ENCODE measurements at places on chromosomes 6 and 20. TPM values are rescaled to one million over a fixed set of nuclear protein-coding genes. Genes with fewer than 3 reads are reported as not detected.
A peak's percentile ranks its signal among the peaks of the same experiment; 100 is the strongest.

Gene GUCA1A
- total RNA-seq = not detected

Gene HMGCLL1
- total RNA-seq = not detected

Gene SLC17A3
- total RNA-seq = 0.15 TPM

Gene LTA
- total RNA-seq = 38.4 TPM

Gene HLA-DQA1
- 35.4 TPM for total RNA-seq

Gene TMEM170B
- total RNA-seq = 0.48 TPM

GRCh38 chr20:62022575-62023139 lies 43.0 kb downstream of the TAF4 start:
- H3K27me3 ChIP-seq = no peaks in the 10 kb centered on the region
- no peak for DNase-seq
- no peaks in the 10 kb centered on the region for H3K36me3 ChIP-seq
- no peaks in the 10 kb centered on the region for H3K4me1 ChIP-seq
- no peak overlapping the region for H3K4me3 ChIP-seq
- no peak overlapping the region for H3K27ac ChIP-seq

DNA sequence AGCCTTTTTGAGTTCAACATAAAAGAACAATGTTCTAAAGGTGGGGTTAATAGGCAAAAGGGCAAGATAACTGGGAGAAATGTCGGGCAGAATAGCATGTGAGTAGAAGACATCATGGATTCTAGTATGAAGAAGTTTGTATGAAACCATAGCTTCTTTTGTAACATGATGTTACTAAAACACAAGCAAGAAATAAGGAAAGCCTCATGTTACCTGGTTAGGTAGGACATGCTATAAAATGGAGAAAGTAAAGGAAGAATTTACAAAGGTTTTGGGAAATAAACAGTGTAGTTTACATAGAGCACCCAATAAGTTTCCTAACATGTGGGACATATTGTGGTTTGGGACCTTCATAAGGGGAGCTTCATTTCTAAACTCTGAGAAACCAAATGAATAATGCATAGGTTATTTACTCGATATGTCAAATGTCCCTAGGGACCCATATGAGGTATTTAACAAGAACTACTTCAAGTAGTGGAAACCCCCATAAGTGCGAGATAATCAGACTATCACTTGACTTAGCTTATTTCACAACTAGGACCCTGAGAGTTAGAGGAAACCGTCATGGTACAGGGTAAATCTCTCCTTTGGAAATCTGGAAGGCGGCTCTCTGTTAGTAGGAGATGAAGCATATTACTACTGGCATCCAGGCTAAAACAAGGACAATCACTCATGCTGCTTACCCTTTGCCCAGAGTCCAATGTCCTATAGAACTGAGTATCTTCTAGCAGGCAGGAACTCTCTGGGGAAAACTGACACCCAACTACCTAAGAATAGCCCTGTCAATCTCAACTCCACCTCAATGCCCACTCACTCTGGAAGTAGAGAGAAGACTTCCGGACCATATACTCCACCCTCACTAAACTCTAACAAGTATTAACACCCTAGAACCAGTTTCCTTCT lies 57.5 kb downstream of the ILRUN start:
- H3K27me3 ChIP-seq = no peaks in the 10 kb centered on the region
- H3K4me3 ChIP-seq = no peak overlapping the region
- H3K36me3 ChIP-seq = peaks cover 32% of the 10 kb centered on the region
- H3K27ac ChIP-seq = no peak overlapping the region
- DNase-seq = no peak

DNA sequence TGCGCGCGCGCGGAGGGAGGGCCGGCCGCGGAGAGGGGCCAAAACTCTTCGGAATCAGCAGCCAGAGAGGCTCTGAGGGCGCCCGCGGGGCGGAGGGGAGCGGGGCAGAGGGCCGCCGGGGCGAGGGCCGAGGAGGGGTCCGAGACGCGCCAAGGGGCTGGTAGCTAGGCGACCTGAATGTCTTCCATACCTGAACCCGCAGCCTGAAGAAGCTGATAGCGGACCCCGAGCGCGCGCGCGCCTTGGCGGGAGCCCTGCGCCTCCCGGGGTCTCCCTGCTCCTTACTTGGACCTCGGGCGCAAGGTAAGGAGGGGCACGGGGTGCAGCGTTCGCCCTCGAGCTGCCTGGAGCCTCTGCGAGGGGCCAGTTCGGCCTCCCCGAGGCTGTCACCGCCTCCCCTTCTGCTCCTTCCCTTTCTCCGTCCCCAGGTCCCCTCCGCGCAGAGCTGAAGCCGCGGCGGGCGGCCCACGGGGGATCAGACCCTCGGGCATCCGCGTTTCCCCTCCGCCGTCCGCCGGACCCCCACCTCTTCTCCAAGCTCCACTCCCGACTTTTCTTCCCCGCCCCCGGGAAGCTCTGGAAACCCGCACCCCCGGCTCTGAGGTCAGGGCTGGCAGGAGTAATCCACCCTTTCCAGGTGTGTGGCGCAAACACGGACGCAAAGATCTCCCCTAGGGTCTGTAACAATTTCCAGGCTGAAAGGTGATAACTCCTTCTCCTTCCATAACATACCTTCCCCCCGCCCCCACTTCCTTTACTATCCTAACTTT lies 13.1 kb upstream of the DEK start:
- H3K27me3 ChIP-seq = peaks cover 59% of the 10 kb centered on the region
- no peak for DNase-seq
- H3K4me3 ChIP-seq = no peak overlapping the region
- no peak overlapping the region for H3K27ac ChIP-seq

DNA sequence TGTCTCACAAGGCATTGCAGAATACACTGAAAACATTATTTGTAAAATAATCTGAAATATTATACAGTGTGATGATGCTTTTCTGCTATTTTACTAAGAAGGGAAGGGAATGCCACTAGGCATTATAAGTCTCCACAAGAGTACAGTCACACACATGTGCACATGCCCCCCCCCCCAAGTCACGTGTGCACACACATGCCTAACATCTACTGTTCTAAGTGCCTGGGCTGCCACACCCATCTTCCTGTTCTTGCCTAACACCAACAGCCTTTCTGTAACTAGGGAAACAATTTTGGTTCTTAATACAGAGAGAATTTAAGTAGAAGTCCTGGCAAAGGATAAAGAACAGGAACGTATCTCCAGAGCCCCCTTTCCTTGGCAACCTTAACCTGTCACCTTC lies 58.2 kb upstream of the BCLAF1 start:
- no peaks in the 10 kb centered on the region for H3K36me3 ChIP-seq
- no peak overlapping the region for H3K27ac ChIP-seq
- peaks cover 2% of the 10 kb centered on the region for H3K27me3 ChIP-seq
- H3K4me3 ChIP-seq = no peak overlapping the region
- H3K4me1 ChIP-seq = no peaks in the 10 kb centered on the region

DNA sequence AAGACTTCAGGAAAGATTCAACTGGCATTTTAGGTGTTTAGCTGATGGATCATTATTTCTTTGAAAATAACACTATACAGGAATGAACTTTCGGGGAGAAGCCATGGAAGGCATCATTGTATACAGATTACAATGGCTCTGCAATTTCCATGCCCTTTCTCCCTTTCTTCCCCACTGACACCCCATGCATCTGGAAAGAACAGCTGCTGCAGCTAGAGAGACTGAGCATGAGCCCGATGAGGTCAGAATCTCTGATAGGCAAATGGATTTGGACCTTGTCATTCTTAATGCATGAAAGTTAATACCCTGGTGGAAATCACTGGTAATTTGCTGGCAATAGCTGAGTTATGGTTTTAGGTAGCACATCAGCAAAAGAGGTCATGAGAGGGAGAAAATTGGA lies 54.8 kb downstream of the BTBD3 start:
- no peak overlapping the region for H3K27ac ChIP-seq
- no peaks in the 10 kb centered on the region for H3K36me3 ChIP-seq
- no peaks in the 10 kb centered on the region for H3K4me1 ChIP-seq
- DNase-seq = no peak

- H3K27me3 ChIP-seq = no peaks in the 10 kb centered on the region
- DNase-seq = no peak
- H3K4me3 ChIP-seq = no peak overlapping the region
- H3K36me3 ChIP-seq = no peaks in the 10 kb centered on the region
- no peak overlapping the region for H3K27ac ChIP-seq
- no peaks in the 10 kb centered on the region for H3K4me1 ChIP-seq
Observed at GRCh38 chr20:42744756-42745465, 444.8 kb downstream of the PTPRT start.

DNA sequence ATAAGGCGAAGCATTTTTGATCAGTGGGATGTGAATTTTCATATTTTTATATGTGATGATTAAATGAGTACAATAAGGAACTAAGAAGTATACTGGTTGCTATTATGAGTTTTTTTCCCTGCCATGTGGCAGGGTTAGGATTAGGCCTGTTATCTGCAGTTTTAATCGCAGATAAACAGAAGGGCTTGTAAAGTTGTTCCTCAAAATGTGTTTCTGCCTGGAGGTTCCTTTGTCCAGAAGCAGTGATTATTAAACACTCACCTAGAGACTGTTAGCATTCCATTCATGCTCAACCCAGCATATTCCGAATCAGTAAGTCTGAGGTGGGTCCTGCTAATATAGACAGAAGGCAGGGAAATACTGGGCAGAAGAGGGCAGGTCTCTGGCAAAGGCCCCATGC lies 316.0 kb downstream of the CLIC5 start:
- peaks cover 16% of the 10 kb centered on the region for H3K4me1 ChIP-seq
- no peak overlapping the region for H3K27ac ChIP-seq
- no peak for DNase-seq
- no peaks in the 10 kb centered on the region for H3K27me3 ChIP-seq
- no peak overlapping the region for H3K4me3 ChIP-seq

- peaks cover 3% of the 10 kb centered on the region for H3K27me3 ChIP-seq
- H3K4me3 ChIP-seq = no peak overlapping the region
- H3K36me3 ChIP-seq = no peaks in the 10 kb centered on the region
Observed at GRCh38 chr6:15911753-15912504, 217.0 kb upstream of the MYLIP start.

DNA sequence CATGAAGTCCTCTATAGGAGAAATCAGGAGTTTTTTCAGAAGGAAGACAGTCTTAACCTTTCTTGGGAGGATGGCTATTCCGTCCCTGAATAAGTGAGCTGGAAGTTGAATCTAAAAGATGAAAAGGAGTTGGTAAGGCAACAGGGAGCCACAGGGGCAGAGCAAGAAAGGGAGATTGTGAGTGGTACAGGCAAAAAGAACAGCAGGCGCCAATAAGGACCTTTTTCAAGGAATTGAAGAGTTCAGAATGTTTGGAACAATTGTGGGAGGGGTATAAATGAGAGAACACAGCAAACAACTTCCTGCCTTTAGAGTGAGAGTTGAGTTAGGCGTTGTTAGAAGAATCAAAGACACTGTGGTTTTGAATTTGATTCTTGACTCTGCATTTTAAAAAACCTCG lies 1003.7 kb downstream of the EPHA7 start:
- no peaks in the 10 kb centered on the region for H3K4me1 ChIP-seq
- DNase-seq = no peak
- no peak overlapping the region for H3K4me3 ChIP-seq
- no peaks in the 10 kb centered on the region for H3K36me3 ChIP-seq
- H3K27me3 ChIP-seq = no peaks in the 10 kb centered on the region

DNA sequence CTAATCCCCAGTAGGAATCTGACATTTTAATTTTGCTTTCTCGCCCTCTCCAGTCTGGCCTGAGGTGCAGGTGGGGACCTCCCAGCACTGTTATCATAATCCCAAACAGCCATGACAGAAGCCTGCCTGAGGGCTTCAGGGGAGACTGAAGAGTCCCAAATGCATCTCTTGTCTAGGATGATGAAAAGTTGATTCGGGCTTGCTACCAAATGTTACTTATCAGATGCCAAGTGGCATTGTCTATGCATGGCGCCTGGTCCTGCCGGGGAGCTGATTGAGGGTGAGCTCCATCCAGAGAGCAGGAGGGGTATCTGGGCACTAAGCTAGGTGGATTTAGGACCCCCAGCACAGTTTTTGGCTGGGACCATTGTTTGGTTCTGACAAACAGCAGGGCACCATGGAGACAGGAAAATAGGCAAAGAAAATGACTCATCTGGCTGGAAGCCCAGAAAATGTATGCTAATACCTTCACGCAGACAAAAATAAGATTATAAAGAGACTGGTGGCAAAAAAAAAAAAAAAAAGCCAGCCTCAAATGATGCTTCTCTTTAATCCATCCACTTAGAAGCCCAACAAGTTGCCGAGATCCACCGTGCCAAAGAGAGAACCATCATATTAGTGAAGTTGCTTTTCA lies 513.7 kb upstream of the SULF2 start:
- H3K4me3 ChIP-seq = no peak overlapping the region
- no peak for DNase-seq
- no peaks in the 10 kb centered on the region for H3K36me3 ChIP-seq
- peaks cover 12% of the 10 kb centered on the region for H3K27me3 ChIP-seq

DNA sequence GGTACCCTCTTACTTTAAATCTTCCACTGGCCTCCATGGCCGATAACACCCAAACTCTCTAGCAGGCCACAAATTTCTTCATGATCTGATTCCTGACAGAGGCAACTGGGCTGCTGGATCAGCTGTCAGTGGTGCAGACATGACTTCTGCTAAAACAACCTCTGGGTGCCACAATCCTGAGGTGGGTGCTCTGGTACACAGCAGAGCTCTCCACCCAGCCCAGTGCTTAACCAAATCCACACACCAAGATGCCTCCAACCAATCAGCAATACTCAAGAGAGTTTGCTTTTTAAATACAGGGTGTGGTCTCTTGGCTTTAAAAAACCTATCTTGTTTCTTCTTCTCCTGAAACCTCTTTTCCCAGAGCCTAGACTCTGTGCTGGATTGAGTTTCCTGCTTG lies 126.6 kb upstream of the SPACA1 start:
- DNase-seq = no peak
- H3K36me3 ChIP-seq = no peaks in the 10 kb centered on the region
- H3K27ac ChIP-seq = no peak overlapping the region
- H3K4me1 ChIP-seq = peaks cover 16% of the 10 kb centered on the region

- peak within 1 kb of the TSS; percentile 41 for H3K4me3 ChIP-seq
- peaks cover 6% of the 10 kb centered on the region for H3K4me1 ChIP-seq
- peaks cover 47% of the 10 kb centered on the region for H3K27me3 ChIP-seq
- peak; percentile 21 for DNase-seq
Observed at GRCh38 chr6:117906958-117907600, at the start of gene SLC35F1. SLC35F1 (plus strand) TSS chr6:117907264.

- H3K27me3 ChIP-seq = no peaks in the 10 kb centered on the region
- no peaks in the 10 kb centered on the region for H3K36me3 ChIP-seq
- no peaks in the 10 kb centered on the region for H3K4me1 ChIP-seq
- H3K27ac ChIP-seq = no peak overlapping the region
- no peak for DNase-seq
Observed at GRCh38 chr20:3352202-3352601, 55.3 kb downstream of the DNAAF9 start.

- DNase-seq = no peak
- H3K27ac ChIP-seq = no peak overlapping the region
- H3K4me3 ChIP-seq = no peak overlapping the region
- H3K4me1 ChIP-seq = peaks cover 13% of the 10 kb centered on the region
Observed at GRCh38 chr20:57478176-57478575, 46.8 kb downstream of the CTCFL start.
